ENCODE measurements at places on chromosomes 6 and 20.

GRCh38 chr6:48325701-48326100, 214.7 kb upstream of the PTCHD4 start:
- DNase-seq: peak; percentile 8

GRCh38 chr20:45341939-45342854, 6.0 kb downstream of the SDC4 start:
- no peak for DNase-seq

- DNase-seq: no peak
These were observed 59.6 kb upstream of the CDH4 start for GRCh38 chr20:61192337-61192950.

- DNase-seq: peak; percentile 23
These were observed 256.9 kb downstream of the CDH26 start for GRCh38 chr20:60214901-60215815.

- no peak for DNase-seq
These were observed 77.1 kb downstream of the FGD2 start for GRCh38 chr6:37082390-37083130.

DNA sequence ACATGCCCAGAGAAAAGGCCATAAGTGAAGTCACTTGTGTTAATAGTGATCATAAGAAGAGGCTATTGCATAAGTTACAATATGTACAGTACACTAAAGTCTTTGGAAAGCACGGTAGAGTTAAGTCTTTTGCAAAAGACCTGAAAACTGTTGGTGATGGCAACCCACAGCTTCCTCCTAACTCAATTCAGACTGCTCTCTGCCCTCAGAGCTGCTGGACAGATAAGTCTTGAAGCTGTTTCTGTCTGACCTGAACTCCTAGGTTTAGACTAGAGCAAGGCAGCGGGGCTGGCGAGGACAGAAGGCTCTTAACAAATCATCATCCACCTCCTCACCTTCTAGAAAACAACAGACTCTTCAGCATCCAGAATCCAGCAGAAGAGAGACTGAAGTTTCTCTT, 125.4 kb downstream of the CD24 start:
- DNase-seq: no peak

GRCh38 chr6:31907158-31907813, 5.4 kb upstream of the ZBTB12 start:
- peak; percentile 33 for DNase-seq

- DNase-seq: no peak
These were observed 18.9 kb downstream of the SLC17A9 start for GRCh38 chr20:62971211-62971949.

GRCh38 chr6:37182736-37183590, 13.0 kb downstream of the PIM1 start:
- no peak for DNase-seq

DNA sequence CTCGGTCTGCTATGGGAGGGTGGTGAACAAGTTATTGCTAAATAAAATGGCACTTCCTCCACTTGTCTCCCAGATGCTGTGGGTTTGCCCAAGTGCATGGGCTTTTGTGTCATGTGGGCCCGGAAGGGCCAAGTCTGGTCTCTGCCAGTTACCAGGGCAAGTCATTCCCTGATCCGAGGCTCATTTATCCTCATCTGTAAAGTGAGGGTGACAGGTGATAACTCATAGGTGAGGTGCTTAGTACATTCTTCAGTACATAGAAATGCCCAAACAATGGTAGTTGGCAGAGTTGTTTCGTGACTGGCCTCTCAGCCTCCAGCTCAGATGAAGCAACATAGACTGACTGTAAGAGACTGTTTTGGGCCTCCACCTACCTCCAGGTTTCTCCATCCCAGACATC, 2.0 kb upstream of the MUCL3 start:
- no peak for DNase-seq

DNA sequence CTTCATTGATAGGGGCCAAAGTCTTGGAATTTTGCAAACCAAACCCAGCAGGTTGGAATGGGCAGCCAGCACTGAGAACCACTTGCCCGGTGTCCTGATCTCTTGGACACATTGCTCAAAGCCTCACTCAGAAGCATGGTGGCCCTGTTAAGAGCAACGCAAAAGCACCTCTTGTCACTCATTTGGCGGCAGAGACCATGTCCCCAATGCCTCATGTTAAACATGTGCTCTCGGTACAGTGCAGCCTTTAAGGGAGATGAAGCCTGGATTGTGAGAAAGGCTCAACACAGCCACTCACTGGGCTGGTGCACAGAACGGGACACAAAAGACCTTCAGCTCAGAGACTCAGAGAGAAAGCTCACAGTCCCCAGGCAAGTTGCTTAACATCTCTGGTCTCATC, 298.4 kb upstream of the PRDM1 start:
- DNase-seq: no peak

DNA sequence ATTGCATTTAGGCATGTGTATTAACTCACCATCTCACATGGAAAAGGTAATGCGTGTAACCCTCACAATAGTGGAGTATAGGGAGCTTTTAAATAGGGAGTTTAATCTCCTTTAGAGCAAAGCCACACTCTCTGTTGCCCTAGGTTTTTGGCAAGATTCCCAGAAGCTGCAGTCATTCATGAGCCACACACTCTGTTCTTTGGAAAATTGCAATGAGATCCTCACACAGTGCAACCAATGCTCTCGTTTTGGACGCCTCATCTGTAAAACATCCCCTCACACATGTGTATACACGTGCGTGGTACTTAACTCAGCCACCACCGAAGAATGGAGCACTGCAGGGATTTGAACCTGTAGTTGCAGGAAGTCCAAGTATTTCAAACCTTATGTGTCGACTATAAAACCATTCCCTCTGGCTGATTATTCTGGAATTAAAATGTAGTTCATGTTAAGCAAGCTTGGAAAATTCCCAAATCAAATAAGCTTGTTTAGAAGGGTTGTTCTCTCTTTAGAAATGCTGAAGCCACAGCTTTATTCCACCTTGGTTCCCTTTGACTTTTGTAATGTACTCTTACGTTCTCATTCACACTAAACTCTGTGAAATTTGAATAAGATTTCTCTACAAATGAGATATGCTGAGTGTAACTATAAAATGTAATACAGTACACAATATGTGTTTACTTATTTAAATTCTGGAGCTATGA, 489.8 kb upstream of the MANEA start:
- DNase-seq: peak; percentile 96

DNA sequence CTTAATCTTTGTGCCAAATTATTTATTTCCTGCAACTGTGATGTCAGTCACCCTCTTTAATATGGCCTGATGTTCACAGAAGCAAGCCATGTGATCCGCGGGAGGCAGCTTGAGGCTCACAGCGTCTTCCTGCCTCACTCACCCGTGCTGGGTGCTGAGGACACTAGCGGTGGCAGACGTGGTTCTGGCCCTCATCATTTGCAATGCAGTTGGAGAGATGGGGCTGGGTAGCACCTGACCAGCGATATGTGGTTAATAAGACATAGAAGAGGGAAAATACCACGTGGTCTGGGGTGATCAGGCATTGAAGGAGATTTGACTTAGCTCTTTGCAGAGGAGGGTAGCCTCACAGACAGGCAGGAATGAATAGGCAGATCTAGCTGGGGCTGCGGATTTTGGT, 264.7 kb downstream of the TMEM242 start:
- DNase-seq: no peak

- DNase-seq: no peak
These were observed 47.6 kb upstream of the REV3L start for GRCh38 chr6:111530667-111531066.

- DNase-seq: no peak
These were observed 61.5 kb upstream of the CD93 start for GRCh38 chr20:23147647-23147963.

DNA sequence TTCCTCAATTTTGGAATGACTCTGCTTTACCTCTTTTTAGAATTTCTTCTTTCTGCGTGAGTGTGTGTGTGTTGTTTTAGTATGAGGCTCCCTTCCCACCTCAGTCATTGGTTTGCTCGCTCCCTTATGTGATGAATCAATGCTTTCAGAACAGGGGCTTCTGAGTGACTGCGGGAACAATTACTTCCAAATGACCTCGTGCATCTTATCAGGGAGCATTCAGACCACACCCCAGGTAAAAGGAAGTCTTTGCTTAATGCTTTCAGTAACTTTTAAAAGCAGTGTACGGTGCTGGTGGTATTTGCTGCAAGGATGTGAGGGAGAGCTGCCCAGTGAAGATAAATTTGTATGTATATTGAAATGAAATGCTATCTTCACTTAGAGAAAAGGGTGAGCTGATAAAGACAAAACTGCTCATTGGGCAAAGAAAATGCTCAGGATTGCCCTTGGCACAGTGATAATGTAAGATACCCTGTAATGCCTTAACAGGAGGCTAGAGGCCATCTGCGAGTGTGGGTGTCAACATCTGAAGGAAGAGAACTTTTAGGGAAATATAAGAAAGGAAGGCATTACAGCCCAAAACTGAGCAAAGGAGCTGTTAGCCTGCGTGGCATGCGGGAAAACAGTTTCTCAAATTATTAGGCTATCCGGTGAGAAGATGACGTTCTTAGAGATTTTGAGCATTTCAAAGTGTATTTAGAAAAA, at the start of gene MLIP:
Gene MLIP, plus strand, starts transcription at position 103 of the 705 bp plus-strand sequence. Its CDS starts 37 bp downstream, at position 140.
- DNase-seq: no peak

GRCh38 chr20:32510601-32511357, 74.4 kb downstream of the NOL4L start:
- peak; percentile 68 for DNase-seq

DNA sequence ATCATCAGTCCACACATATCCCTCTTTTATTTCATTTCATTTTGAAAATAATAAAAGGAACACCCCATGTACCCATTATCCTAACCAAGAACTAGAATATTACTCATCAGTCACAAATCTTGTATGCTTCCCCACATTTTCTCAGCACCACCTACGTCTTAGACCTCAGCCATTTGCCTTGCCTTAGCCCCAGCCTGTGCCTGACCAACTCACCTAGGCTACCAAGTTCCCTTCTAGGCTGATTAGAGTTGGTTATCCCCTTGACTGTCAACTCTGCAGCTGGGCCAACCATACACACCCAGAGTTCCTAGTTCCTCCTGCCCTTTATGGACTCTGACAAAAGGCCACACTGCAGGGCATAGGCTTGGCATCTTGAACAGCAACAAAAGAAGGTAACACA, 33.4 kb upstream of the IPCEF1 start:
- no peak for DNase-seq

GRCh38 chr20:31808481-31808880, 10.7 kb upstream of the MYLK2 start:
- no peak for DNase-seq

- DNase-seq: no peak
These were observed 68.8 kb downstream of the TTLL2 start for GRCh38 chr6:167393731-167394130.

GRCh38 chr6:130424710-130425109, 58.9 kb downstream of the TMEM200A start:
- no peak for DNase-seq

DNA sequence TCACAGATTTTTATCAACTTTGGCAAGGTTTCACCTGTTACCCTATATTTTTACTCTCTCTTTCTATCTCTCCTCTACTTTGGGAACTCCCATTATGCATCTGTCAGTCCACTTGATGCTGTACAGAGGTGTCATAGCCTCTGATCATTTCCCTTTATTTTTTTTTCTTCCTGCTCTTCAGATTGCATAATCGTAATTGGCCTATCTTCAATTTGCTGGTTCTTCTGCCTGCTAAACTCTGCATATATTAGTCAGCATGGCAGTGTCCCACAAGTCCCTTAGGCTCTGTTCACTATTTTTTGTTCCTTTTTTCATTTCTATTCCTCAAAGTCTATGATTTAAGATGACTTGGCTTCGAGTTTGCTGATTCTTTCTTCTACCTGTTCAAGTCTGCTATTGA, 44.7 kb upstream of the MICB start:
- DNase-seq: peak; percentile 46

GRCh38 chr6:1527073-1527457, 82.7 kb upstream of the FOXC1 start:
- DNase-seq: peak; percentile 51

DNA sequence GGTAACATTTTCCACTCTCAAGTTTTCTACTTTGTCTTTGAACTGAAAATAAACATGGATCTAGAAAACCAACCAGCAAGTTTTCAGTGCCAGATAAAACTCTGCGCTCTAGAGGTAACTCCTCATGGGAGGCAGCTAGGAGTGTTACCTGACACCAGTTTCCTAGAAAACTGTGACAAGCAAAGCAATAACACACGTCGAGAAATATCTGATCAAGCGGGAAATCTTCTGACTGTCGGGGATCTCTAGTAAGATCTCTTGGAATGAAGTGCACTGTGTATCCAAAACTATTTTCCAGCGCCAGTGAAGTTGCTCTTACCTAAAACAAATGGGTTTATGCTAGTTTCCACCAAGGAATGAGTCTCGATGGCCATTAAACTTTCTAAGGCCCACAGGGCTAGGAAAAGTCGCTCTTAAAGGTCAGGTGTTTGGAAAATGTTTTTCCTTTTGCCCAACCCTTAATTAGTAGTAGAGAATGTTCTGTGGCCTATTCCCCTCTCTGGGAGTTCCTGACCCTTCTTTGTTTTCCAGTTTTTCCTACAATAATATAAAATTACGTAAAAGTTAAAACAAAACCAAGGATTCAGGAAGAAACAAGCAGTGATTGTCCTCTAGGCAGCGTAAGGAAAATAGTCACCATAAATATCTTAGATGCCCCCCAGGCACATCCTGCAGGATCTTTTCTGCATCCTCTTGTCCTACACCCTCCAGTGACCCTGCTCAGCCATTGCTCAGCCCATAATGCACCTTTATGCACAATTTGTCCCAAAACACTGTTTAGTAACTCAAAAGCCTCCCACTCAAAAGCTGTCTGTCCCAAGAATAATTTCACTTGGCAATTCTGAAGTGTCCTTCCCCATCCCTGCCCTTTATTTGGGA, 137.7 kb upstream of the AKAP12 start:
- no peak for DNase-seq

- peak; percentile 94 for DNase-seq
These were observed 88.8 kb upstream of the NFATC2 start for GRCh38 chr20:51631011-51631950.

DNA sequence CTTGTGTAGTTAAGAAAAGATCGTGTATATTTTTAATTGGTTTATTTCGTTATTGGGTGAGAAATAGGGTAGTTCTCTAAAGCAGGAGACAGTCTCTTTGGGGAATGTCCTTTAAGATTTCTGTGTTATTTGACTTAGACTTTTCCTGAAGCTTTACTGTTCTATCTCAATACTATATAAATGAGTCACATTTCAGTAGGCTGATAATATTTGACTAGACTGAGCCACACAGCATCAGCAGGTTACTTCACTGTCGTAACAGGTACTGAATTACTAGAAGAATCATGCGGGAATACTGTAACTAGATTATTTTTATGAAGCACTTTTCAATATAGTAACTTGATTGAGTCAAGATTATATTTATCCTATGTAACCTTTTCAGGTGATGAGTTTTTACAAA, 1.4 kb downstream of the SMAP1 start:
- peak; percentile 76 for DNase-seq
